Retinal pigment epithelial cell (primary cell): ENCODE measurements at places on chromosomes 6 and 20.

- no peak for DNase-seq
These were observed 42.8 kb downstream of the ESF1 start for GRCh38 chr20:13741879-13742278.

GRCh38 chr6:34070315-34071135, 75.4 kb downstream of the GRM4 start:
- no peak for DNase-seq

- no peak for DNase-seq
These were observed 685.6 kb downstream of the DOK5 start for GRCh38 chr20:55160996-55161395.

DNA sequence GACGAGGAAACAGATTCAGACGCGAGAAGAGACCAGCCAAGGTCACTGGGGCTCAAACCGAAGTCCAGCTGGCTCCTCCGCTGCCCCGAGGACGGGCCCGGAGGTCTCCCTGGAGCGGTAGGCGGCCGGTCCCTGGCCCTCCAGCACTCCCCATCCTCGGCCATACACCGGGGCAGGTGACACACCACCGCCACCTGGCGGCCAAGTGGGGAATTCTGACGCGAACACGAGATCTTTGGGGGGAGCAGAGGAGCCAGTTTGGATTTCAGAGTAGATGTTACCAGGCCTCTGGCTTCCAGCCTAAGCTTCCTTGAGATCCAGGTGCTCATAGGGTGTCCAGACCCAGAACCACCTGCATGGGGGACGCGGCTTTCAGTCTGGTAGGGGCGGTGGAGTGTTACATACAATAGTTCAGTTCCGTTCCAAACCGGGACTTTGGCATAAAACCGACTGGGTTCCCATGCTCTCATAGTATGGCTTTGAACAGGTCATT, 16.1 kb downstream of the BPIFB1 start:
- DNase-seq = no peak

DNA sequence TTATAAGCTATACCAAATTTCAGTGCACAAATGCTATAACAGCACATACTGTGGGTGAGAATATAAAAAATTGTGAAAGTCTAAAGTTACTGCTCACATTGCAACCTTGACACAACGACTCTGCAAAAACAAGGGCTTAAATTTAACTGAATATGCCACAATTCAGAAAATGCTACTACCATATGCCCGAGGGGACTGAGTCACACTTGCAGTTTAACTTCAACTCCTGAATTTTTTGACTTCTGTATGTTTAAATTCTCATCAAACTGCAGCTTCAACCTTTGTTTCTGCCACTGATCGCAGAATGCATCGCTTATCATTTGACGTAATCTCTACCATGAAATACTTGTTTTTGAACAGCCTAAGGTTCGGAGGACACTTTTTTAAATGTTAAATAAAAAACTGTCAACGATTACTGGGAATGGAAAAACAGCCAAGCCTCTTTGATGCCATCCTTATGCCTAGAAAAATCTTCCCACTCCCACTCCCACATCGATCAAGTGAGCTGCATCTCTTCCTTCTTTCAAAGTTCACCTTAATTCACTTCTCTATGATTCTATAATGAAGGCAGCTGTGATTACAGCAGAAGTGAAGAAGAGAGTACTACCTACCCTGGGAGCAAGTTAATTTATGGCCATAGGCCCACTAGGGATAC, 136.5 kb downstream of the ATXN1 start:
- no peak for DNase-seq

DNA sequence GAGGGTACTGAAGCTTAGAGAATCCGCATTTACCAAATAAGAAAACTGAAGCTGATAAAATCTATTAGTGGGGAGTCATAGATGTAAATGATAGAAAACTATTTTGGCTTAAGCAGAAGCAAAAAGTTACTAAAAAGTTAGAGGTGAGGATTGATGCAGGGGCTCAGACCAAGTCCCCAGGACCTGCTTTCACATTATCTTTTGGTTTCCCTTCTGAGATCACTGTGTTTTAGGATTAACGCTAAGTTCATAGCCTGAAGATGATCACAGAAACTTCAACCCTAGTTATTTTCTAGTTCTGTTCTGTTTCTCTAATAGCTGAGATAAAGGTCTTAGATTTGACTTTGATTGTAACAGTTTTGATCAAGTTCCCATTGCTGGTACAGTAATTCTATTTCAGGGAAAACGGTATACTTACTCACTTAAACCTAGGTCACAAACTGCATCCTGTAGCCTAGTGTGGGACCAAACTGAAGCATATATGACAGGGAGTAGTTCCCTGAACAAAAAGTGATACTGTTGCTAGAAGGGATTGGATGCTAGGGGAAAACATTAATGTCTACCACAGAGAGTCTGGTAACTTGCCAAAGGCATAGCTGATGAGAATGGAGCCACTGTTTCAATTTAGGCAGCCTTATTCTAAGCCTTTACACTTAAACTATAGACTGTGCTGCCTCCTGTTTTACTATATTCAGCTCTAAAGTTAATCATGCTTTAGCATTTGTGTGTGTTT, 13.1 kb downstream of the CYB5R4 start:
- no peak for DNase-seq

DNA sequence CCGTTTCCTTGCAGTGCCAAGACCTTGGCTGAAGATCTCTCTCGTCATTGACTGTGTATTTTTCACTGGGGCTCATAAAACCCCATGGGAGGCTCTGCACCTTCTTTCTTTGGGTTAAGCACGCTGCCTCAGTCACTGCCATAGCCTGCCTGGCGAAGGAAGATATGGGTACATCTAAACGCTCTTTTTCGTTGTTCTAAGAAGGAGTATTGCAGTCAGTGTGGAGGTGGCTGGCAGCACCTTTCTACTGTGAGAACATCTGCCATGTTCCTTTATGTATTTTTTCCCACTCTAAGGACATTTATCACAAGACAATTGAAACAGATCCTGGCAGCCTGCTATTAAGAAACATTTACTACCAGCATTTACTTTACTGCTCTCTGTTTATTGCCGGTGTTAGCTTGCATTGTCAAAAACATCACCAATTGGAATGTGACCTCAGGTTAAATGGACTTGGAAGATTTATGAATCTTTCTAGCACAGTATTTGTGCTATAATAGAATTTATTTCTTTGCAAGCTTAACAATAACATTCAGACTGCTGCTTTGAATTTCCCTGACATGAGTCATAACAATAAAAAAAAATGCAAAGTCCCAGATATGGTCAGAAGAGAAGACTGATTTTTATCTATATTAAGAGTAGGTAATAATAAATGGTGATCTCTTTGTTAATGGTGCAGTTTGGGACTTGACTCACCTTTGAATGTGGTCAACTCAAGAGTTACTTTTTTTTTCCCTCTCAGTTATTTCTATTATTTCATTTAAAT, 62.2 kb upstream of the CLDN20 start:
- DNase-seq = peak; percentile 72

DNA sequence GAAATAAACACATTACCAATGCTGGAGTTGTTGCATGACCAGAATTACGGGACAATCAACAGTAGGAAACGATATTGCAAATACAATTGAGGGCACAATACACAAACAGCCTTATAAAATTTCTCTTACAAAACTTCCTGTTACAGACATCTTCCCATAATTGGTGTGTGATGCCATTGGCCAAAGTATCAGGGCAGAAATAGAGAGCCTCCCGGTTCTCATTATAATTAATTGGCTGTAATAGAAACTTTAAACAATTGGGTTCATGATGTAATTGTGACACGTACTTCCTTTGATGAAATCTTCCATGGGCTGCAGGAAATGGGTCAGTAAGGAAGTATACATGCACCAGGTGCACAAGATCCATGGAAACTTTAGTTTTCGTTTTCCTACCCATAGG, 40.3 kb upstream of the RALGAPA2 start:
- no peak for DNase-seq

- DNase-seq = no peak
These were observed 146.7 kb upstream of the SLC22A23 start for GRCh38 chr6:3603340-3604130.

DNA sequence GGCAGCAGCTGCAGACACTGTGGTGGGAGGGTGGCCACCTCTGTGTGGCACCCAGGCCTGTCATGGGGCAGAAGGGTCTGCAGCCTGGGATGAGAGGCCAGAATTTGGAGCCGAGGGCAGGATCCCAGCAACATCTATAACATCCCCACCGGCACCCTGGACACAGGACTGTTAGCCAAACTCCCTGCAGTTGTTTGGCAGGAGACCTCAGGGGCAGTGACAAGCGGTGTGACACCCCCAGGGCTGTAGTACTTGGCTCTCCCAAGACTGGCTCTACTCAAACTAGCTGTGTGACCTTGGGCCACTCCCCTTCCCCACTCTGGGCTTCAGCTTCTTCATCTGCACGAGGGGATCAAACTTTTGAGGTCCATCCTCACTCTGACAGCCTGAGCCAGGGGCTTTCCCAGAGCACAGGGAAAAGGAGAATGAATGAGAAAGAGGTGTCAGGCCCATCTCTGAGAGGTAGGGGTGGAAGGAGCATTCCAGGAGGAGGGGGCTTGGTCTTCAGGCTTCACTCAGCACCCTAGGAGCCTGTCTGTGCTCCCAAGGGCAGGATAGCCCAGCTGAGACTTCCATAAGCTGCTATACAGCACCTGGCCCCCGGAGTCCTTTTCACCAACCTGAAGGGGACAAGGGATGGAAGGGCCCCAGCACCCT, 64.0 kb downstream of the MDGA1 start:
- DNase-seq = no peak

DNA sequence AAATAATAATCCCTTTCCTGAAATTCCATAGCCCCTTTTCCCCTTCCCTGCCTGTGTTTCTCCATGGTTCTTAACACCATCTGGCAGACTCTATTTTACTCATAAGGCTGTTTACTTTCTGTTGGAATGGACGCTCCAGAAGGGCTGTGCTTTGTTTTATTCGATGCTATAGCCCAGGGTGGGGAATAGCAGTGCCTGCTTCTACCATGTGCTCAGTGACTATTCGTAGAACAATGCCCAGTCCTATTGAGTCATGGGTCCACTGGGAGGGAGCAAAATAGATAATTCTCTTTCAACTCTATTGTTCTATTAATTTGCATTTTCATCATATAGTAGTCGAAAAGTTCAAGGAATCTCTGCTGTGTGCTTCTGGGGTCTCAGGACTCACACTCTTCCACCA, 565.1 kb downstream of the C6orf118 start:
- no peak for DNase-seq

DNA sequence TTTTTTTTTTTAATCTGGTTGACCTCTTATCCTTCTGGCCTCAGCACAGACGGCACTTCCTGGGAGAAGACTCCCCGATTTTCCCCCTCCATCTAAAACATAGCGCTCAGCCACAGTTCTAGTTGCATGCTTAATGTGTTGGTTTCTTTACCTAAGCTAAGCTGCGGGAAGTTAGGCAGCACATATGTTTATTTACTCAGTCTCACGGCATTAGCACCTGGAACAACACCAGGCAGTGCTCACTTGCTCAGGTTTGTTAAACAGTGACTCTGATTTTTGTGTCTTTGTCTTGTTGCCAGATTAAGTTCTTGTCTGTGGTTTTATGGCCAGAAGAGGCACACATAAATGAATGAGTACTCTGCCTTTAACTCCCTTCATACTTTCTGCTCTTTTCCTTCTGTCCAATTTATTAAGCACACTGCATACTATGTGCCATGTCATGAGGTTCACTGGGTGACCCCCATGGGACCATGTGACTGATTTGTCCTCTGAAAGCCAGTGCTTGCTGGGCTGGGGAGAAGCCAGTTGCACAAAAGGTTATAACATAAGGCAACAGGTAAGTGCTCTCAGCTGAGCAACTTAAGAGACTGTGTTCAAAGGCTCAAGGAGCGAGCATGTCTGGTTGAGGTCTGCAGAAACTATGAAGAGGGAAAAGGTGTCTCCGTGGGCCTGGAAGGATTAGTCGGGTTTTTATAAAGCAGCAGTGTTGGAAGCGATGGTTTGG, 93.6 kb downstream of the RPP40 start:
- no peak for DNase-seq

GRCh38 chr6:35044761-35045421, 96.2 kb downstream of the TCP11 start:
- DNase-seq = no peak

- DNase-seq = no peak
These were observed 15.8 kb downstream of the IL22RA2 start for GRCh38 chr6:137157601-137158000.

DNA sequence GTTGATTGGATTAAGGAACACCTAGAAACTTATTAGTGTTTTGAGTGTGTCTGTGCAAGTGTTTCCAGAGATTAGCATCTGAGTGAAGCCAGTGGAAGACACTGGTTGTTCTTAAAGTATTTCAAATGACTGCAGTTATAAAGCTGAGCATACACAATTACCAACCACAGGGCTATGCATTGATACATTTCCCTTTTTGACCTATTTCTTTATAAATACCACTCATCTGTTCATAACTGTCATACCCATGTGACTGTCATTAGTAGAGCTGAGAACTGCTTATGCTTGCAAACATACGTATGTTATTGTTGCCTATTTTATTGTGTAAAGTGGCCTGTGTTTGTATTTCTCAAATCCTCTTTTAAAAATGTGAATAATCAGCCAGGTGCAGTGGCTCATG, 15.3 kb upstream of the ZC3H12D start:
- peak; percentile 43 for DNase-seq

DNA sequence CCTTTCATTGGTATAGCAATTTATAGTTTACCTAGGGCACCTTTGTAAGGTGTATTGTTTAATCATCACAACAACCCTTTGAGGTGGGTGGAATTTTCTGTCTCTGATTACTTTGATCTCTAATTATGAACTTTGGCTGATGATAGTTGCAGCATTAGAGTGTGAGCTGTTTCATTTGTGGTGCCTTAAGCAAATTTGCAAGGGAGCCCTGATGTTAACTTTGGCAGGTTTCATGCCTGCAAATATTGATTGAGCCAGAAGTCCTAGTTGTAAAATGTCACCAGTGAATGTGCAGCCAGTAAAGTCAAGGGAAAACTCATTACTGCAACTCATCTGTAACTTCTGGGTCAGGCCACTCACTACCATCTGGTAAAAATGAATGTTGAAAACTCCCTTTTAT, 29.8 kb downstream of the CTNNBL1 start:
- no peak for DNase-seq

GRCh38 chr6:28657381-28657768, 131.7 kb downstream of the GPX5 start:
- no peak for DNase-seq

- no peak for DNase-seq
These were observed 71.6 kb downstream of the NFATC2 start for GRCh38 chr20:51470907-51471411.

DNA sequence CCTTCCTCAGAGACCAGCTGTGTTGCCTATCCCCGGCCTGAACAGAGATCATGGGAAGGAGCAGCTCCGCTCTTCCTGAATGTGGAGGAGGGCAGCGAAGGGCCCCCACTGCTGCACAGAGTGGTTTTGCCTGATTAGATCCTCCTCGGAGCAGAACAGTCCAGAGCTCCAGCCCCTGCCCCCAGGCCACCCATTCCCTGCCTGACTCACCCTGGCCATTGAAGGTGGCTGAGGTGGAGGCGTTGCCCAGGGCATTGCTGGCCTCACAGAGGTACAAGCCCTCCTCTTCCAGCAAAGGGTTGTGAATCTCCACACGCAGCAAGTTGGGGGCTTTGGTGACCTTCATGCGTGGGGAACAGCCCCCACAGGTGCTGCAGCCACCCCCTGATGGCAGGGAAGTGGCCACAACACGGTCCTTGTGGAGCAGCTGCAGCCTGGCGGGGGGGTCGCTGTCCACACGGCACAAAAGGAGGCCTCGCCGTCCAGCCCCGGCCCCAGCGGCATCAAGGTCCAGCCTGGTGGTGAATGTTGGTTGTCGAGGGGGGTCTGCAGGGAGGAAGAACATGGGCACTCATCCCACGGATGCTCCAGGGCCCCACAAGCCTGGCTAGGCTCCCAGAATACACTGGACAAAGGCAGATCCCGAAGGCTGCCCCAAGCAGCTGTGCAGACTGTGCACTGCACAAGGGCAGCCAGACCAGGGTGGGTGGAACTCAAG, 14.7 kb downstream of the SIGLEC1 start:
- DNase-seq = no peak

GRCh38 chr20:63284544-63284949, 8.4 kb upstream of the COL20A1 start:
- no peak for DNase-seq
